ENCODE measurements at places on chromosomes 12 and 14. TPM values are rescaled to one million over a fixed set of nuclear protein-coding genes. Genes with fewer than 3 reads are reported as not detected.

Gene IL31
- total RNA-seq: 3.8 TPM

- no peak overlapping the region for H3K27ac ChIP-seq
- H3K27me3 ChIP-seq: no peaks in the 10 kb centered on the region
- H3K4me1 ChIP-seq: peaks cover 33% of the 10 kb centered on the region
- peak overlapping the region; percentile 44 for H3K4me3 ChIP-seq
Observed at GRCh38 chr12:120583478-120584030, 2.4 kb upstream of the POP5 start.

DNA sequence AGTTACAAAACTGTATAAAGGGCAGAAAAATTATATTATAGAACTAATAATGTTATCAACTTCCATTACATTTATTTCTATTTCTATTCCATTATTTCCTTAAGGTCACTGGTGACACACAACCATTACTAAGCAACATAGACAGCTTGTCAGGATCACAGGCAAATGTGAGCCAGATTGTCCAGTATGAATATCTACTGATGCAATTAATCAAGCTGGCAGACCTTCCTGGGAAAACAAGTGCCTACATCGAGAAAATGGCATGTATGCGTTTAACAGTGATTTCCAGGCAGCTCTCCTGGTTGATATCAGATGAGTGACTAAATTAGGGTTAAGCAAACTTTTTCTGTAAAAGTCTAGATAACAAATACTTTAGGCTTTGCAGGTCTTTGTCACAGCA is 36.9 kb upstream of the TSPAN8 start:
- H3K27me3 ChIP-seq: no peaks in the 10 kb centered on the region
- H3K36me3 ChIP-seq: no peaks in the 10 kb centered on the region
- H3K4me1 ChIP-seq: no peaks in the 10 kb centered on the region
- H3K27ac ChIP-seq: no peak overlapping the region
- H3K4me3 ChIP-seq: no peak overlapping the region
- DNase-seq: no peak

Gene SLC6A15
- total RNA-seq: 0.12 TPM

- H3K27ac ChIP-seq: no peak overlapping the region
- H3K36me3 ChIP-seq: peaks cover 36% of the 10 kb centered on the region
- H3K4me1 ChIP-seq: no peaks in the 10 kb centered on the region
- no peak overlapping the region for H3K4me3 ChIP-seq
- no peak for DNase-seq
Observed at GRCh38 chr14:95436354-95436753, 80.1 kb downstream of the SYNE3 start.

- peaks cover 47% of the 10 kb centered on the region for H3K4me1 ChIP-seq
- H3K27ac ChIP-seq: no peak overlapping the region
- no peak overlapping the region for H3K4me3 ChIP-seq
- no peaks in the 10 kb centered on the region for H3K36me3 ChIP-seq
- H3K27me3 ChIP-seq: no peaks in the 10 kb centered on the region
Observed at GRCh38 chr12:57939291-57939690, 2.1 kb upstream of the ATP23 start.

- DNase-seq: no peak
- peaks cover 33% of the 10 kb centered on the region for H3K27me3 ChIP-seq
- H3K36me3 ChIP-seq: no peaks in the 10 kb centered on the region
- no peak overlapping the region for H3K4me3 ChIP-seq
- no peak overlapping the region for H3K27ac ChIP-seq
Observed at GRCh38 chr14:95313190-95313589, 6.5 kb downstream of the CLMN start.

DNA sequence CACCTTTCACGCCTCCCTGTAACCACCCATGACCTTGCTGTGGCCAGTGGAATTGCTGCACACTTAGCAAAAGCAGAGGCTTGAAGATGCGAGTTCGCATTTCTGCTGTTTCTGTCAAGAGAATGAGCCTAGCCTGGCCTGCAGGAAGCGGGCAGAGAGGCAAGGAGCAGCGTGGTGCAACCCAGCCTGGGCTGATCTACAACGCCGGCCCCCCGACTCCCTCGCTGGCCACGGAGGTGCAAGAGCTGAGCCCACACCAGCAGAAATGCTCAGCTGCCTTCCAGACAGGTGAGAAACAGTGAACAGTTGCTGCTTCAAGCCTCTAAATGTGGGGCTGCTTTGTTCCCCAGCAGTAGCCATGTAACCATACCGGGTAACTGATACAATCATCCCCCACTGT is 116.4 kb downstream of the NCOR2 start:
- no peaks in the 10 kb centered on the region for H3K27me3 ChIP-seq
- H3K4me1 ChIP-seq: peaks cover 36% of the 10 kb centered on the region
- H3K4me3 ChIP-seq: no peak overlapping the region
- no peak for DNase-seq

Gene RNU4-1
- 1,201 TPM for total RNA-seq

DNA sequence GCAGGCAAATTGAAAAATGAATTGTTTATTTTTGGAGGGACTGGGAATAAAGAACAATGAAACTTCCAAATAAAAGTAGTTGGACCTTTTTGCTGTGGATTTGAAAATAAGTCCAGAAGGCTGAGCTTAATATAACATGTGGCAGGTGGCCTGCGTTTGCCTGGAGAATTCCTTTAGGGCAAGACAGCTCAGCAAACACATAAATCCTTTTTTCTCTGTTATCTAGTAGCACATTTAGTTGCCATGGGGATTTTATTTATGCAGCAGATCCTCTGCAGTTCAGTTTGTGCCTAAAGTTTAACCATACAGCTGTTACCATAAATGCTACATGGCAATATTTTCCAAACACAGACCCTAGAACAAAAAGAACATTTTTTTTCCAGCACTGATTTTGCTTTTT is 180.0 kb downstream of the NPAS3 start:
- no peak overlapping the region for H3K4me3 ChIP-seq
- no peaks in the 10 kb centered on the region for H3K27me3 ChIP-seq
- H3K27ac ChIP-seq: no peak overlapping the region
- H3K36me3 ChIP-seq: no peaks in the 10 kb centered on the region
- DNase-seq: no peak

Gene CLEC2A
- total RNA-seq: not detected

DNA sequence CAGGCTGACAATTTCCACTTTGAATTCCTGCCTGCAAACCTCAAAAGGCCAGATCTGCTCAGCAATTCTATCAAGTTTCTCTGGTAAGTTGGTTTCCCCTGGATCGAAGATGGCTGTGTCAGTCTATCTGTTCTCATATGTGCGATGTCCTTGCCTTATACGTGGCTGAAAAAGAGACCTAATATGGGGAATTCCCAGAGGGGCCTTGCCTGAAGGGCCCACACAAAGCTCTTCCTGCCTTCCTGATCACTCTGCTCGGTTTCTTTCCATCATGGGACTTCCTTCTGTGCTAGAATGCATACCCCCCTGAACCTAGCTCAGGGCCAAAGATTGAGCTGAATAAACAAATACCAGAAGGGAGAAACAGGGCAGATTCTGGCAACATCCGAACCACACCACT is 13.2 kb downstream of the TCL1B start:
- no peaks in the 10 kb centered on the region for H3K4me1 ChIP-seq
- H3K4me3 ChIP-seq: no peak overlapping the region
- H3K36me3 ChIP-seq: no peaks in the 10 kb centered on the region
- H3K27me3 ChIP-seq: peaks cover 31% of the 10 kb centered on the region
- H3K27ac ChIP-seq: no peak overlapping the region
- DNase-seq: no peak

Gene DTX1
- 11.0 TPM for total RNA-seq

- no peak for DNase-seq
- H3K27ac ChIP-seq: no peak overlapping the region
- H3K27me3 ChIP-seq: peaks cover 9% of the 10 kb centered on the region
- H3K36me3 ChIP-seq: no peaks in the 10 kb centered on the region
Observed at GRCh38 chr12:111249018-111249370, 119.9 kb downstream of the PHETA1 start.

GRCh38 chr14:85439696-85440328 is 90.1 kb upstream of the FLRT2 start:
- H3K36me3 ChIP-seq: no peaks in the 10 kb centered on the region
- H3K27ac ChIP-seq: no peak overlapping the region
- no peaks in the 10 kb centered on the region for H3K4me1 ChIP-seq
- H3K27me3 ChIP-seq: no peaks in the 10 kb centered on the region

DNA sequence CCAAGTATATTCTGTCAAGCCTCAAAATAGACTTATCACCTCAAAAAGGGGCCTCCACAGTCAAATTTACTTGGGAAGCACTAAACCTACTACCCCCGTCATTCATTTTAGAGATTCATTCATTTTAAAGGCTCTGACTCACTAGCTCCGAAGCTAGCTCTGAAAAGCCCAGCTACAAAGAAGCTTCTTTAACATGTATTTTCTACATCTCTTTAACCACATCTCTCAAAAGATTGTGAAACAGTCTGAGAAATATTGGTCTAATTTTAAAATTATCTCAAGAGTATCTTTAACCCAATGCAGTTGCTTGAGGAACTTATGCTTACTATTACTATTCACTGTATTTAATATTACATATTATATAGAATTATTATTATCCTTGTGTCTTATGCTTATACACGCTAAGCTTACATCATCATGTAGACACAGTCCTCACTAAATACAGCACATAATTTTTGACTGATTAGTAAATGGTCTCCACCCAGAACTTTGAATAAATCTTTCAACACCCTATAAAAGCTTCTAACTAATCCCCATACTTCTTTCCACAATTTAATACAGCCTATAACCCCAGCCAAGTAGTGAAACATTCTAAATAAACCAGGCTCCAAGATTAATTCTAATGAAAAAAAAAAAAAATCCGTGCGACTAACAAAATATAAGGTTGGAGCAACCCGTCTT is 7.8 kb downstream of the NT5DC3 start:
- peaks cover 10% of the 10 kb centered on the region for H3K36me3 ChIP-seq
- peaks cover 5% of the 10 kb centered on the region for H3K4me1 ChIP-seq
- H3K4me3 ChIP-seq: no peak overlapping the region
- DNase-seq: no peak

Gene PMCH
- not detected for total RNA-seq

DNA sequence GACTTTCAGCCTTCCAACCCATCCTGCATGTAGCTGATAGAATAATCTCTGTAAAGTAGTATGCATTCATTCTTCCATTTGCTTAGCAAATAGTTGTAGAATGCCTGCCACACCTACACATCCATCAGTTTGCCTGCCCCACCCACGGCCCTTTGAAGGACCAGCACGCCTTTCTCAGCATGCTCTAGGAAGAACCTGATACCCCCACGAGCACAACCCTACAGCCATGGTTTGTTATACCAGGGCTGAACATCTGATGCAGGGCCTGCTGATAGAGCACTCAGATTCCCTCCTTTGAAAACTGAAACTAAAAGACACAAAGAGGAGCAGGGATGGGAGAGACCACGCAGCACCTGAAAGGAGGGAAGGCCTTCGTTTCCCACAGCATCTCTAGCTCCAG is 205.1 kb downstream of the ANO2 start:
- H3K4me3 ChIP-seq: no peak overlapping the region
- no peak for DNase-seq
- no peaks in the 10 kb centered on the region for H3K4me1 ChIP-seq
- no peak overlapping the region for H3K27ac ChIP-seq
- no peaks in the 10 kb centered on the region for H3K27me3 ChIP-seq
